Heart left ventricle (tissue), 16 donors: ENCODE measurements at places on chromosomes 6 and 20. TPM values are rescaled to one million over a fixed set of nuclear protein-coding genes. Genes with fewer than 3 reads are reported as not detected.
A peak's percentile ranks its signal among the peaks of the same experiment; 100 is the strongest.

DNA sequence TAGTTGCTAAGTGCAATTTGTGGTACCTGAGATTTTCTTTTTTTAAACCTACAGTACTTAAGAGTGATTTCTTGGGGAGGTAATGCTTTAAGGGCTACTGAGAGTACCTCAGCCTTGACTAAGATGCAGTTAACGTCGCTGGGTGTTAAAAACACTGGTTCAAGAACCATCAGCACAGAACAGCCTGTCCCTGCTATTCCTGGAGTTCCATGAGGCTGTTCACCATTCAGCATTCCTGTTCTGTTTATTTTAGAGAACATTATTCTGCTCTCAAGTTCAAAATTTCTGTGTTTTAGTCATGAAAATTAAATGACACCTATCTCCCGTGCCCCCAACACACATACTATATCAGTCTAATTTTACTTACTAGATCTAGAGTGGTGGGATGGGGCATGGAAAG lies 1.7 kb upstream of the PRELID3B start:
- peak overlapping the region; percentile 79 for H3K27ac ChIP-seq
- H3K4me1 ChIP-seq: peaks cover 14% of the 10 kb centered on the region
- H3K27me3 ChIP-seq: no peaks in the 10 kb centered on the region

DNA sequence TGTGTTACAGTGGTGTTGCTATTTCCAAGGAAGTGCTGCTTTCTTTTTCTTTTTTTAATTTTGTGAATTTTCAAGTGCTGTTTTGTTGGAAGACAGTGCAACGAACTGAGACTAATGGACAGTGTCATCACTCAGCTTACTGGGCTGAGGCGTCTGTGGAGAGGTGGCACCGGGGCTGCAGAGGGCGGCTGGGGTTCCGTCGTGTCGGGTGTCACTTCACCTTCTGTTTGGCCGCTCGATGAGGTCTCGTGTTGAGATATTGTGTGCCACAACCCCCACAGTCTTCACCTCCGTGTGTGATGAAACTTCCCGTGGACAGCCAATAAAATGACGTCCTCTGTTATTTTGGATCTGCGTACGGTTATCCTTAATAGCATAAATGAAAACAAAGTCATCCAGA lies 149.4 kb upstream of the SNX9 start:
- no peaks in the 10 kb centered on the region for H3K36me3 ChIP-seq
- no peaks in the 10 kb centered on the region for H3K27me3 ChIP-seq
- no peak overlapping the region for H3K27ac ChIP-seq
- no peak for DNase-seq

DNA sequence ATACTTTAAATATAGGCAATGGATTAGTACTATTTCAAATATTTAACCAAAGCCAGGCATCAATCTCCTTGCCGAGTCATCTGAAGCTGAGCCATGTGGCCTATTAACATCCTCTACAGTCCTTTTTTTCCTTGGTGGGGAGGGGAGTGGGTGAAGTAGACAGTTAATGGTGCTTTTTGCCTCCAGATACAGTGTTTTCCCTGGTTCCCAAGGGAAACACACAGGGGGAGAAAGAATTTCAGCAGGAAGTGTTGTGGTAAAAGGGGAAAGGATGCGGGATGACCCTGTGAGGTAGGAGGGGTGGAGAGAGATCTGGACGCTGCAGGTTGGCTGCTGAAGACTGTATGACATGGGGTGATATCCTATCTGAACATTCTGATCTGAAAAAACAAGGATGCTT lies 9.6 kb downstream of the CLDN20 start:
- no peaks in the 10 kb centered on the region for H3K27me3 ChIP-seq
- no peak for DNase-seq
- no peaks in the 10 kb centered on the region for H3K36me3 ChIP-seq
- H3K4me1 ChIP-seq: peaks cover 5% of the 10 kb centered on the region
- no peak overlapping the region for H3K4me3 ChIP-seq
- peak overlapping the region; percentile 17 for H3K27ac ChIP-seq

DNA sequence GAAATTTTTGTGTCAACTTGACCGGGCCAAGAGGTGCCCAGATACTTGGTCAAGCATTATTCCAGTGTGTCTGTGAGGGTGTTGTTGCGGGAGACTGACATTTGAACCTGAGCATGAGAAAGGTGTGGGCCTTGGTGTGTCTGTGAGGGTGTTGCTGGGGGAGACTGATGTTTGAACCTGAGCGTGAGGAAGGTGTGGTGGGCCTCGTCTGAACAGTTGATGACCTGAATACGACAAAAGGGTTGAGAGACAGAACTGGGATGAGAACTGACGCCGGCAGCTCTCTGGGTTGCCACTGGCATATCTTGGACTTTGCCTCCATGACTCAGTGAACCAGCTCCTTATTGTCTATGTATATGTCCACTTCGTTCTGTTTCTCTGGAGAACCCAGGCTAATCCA lies 240.5 kb downstream of the ERMARD start:
- H3K27me3 ChIP-seq: no peaks in the 10 kb centered on the region
- H3K36me3 ChIP-seq: no peaks in the 10 kb centered on the region
- H3K27ac ChIP-seq: no peak overlapping the region
- no peak overlapping the region for H3K4me3 ChIP-seq

DNA sequence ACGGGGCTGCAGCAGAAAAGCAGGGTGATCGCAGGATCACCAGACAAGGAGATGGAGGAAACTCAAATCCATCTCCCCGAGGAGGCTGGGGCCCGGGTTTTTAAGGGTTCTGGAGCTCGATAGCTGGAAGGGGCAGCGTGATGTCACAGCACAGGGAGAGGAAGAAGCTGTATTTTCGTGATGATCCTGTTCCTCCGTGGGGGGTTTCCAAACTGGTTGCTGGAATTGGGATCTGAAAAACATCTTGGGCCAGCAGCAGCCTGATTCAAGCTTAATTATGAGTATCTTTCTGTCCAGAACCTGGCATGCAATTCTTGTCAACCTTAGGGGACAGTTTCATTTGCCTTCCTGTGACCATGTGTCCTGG lies 4.1 kb downstream of the CST7 start:
- H3K36me3 ChIP-seq: peaks cover 5% of the 10 kb centered on the region
- H3K27ac ChIP-seq: no peak overlapping the region
- no peaks in the 10 kb centered on the region for H3K4me1 ChIP-seq
- H3K27me3 ChIP-seq: no peaks in the 10 kb centered on the region
- H3K4me3 ChIP-seq: no peak overlapping the region
- DNase-seq: no peak

GRCh38 chr6:30591008-30591407 lies 19.8 kb downstream of the ABCF1 start:
- H3K27ac ChIP-seq: no peak overlapping the region
- no peaks in the 10 kb centered on the region for H3K27me3 ChIP-seq
- peaks cover 77% of the 10 kb centered on the region for H3K36me3 ChIP-seq
- no peaks in the 10 kb centered on the region for H3K4me1 ChIP-seq
- H3K4me3 ChIP-seq: no peak overlapping the region

- peaks cover 37% of the 10 kb centered on the region for H3K4me1 ChIP-seq
- H3K4me3 ChIP-seq: no peak overlapping the region
- H3K27me3 ChIP-seq: no peaks in the 10 kb centered on the region
Measured at GRCh38 chr20:57450931-57451330, 59.7 kb downstream of the RBM38 start.

DNA sequence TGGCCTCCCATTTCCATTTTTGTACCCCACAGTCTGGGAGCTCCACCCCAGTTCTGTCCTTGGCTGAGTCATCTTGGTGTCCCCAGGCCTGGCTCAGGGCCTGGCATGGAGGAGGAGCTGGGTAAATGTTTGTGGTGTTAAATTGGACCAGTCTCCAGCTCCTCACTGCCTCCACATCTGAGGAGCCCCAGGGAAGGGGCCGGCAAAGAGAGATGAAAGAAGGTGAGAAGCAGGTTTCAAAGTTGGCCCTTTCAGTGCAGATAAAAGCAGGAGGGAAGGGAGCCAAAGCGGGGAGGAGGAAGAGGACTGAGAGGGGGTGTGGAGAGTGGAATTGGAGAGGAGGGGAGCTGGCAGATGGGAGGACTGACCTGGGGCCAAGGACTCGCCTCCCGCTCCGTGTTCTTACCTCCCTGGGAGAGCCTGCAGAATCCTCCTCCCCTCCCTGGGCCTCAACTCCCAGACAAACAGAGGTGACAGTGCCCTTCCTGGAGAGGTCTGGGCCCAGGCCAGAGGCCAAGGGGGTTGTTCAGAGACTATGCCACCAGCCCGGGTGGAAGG lies 89.0 kb downstream of the CD40 start:
- no peak for DNase-seq
- H3K36me3 ChIP-seq: no peaks in the 10 kb centered on the region
- peaks cover 28% of the 10 kb centered on the region for H3K27me3 ChIP-seq
- H3K4me3 ChIP-seq: no peak overlapping the region

Gene TGM3
- total RNA-seq: not detected

Gene PTCRA
- total RNA-seq: 1.7 TPM

Gene ARMH2
- total RNA-seq: not detected

DNA sequence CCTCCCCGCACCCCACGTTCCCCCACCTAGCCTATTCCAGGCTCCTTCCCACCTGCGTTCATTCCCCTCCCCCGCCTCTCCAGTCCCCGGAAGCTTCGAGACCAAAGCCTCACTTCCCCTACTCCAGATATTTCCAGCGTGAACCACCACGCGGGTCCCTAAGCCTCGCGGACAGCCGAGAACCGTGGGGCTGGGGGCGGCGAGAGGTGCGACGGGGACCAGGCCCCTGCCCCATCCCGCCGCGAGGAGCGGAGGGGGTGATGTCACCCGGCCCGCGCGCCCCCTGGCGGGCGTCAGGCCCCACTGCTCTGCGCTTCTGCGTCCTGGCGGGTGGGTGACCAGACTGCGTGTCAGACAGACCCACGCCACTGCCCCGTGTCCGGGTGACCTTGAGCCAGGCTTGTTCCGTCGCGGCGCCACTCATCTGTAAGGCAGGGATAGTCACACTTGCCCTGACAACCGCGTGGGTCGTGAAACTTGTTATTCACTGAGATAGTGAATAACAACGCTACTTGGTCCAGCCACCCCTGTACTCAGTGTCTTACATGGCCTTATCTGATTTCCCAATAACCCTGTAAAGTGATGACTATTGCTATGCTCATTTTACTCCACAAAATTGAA lies 9.0 kb upstream of the HSP90AB1 start:
- peaks cover 15% of the 10 kb centered on the region for H3K36me3 ChIP-seq
- H3K4me3 ChIP-seq: peak overlapping the region; percentile 70
- DNase-seq: peak; percentile 91
- H3K27me3 ChIP-seq: no peaks in the 10 kb centered on the region

Gene CRISP3
- total RNA-seq: not detected

- H3K4me3 ChIP-seq: no peak overlapping the region
- H3K27me3 ChIP-seq: no peaks in the 10 kb centered on the region
- H3K27ac ChIP-seq: no peak overlapping the region
- H3K4me1 ChIP-seq: no peaks in the 10 kb centered on the region
- H3K36me3 ChIP-seq: peaks cover 76% of the 10 kb centered on the region
Measured at GRCh38 chr6:18171871-18172270, 16.6 kb downstream of the KDM1B start.

Gene CEP250
- 11.6 TPM for total RNA-seq

Gene DDX39B
- total RNA-seq: 122 TPM

DNA sequence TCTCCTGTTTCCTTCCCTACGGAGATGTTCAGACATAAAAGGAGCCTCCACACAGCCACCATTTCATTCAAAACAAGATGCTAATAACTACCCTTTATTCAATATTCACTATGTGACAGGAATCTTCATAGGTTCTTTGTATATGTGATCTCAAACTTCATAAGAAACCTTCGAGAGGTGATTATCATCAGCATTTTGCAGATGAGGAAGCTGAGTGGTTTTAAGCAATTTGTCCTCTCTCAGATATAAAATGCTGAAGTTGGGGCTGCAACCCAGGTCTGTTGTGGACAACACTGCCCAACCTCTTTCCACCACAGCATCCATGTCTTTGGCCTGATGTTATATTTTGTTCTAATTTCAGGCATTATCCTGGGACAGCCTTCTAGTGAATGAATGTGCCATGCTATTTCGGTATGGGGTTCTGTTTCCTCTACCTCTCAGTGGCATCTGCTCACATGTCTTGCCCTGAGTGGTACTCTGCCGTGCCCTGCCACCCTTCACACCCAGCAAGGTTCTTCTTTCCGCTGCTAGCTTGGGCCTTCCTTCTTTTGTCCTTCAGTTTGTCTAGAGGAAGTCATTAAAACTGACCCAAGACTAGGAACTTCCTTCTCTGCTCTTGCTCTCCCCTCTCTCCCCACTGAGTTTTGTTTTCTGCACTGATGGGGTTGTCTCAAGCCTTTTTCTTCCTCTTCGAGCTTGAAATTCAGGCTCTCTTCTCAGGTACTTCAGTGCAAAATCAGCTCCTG lies 300.9 kb upstream of the PRDM1 start:
- no peaks in the 10 kb centered on the region for H3K27me3 ChIP-seq
- H3K4me3 ChIP-seq: no peak overlapping the region
- no peak overlapping the region for H3K27ac ChIP-seq
- no peaks in the 10 kb centered on the region for H3K36me3 ChIP-seq

DNA sequence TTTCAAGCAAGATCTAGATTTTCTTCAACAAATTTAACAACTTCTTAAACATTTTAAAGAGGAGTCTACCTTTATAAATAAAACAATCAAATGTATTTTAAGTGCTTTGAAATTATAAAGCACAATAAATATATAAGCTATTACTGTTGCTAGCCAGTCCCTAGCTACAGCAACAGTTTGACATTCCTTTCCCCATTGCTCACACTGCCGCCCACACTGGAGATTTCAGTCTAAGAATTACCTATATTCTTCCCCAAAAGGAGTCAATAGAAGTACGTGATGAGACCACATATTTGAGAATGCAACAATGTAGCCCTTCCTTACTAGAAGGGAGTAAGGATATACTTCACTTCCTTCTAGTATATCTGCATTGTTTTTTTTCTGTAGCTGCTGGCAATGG lies 65.3 kb upstream of the RNF146 start:
- DNase-seq: no peak
- H3K27me3 ChIP-seq: no peaks in the 10 kb centered on the region
- no peak overlapping the region for H3K27ac ChIP-seq
- no peaks in the 10 kb centered on the region for H3K36me3 ChIP-seq
- no peak overlapping the region for H3K4me3 ChIP-seq
- H3K4me1 ChIP-seq: no peaks in the 10 kb centered on the region

Gene LGSN
- not detected for total RNA-seq

Gene POM121L2
- not detected for total RNA-seq

GRCh38 chr6:126432564-126432963 lies 92.6 kb downstream of the CENPW start:
- H3K27me3 ChIP-seq: no peaks in the 10 kb centered on the region
- no peak for DNase-seq
- no peak overlapping the region for H3K4me3 ChIP-seq
- H3K27ac ChIP-seq: no peak overlapping the region
- no peaks in the 10 kb centered on the region for H3K4me1 ChIP-seq

DNA sequence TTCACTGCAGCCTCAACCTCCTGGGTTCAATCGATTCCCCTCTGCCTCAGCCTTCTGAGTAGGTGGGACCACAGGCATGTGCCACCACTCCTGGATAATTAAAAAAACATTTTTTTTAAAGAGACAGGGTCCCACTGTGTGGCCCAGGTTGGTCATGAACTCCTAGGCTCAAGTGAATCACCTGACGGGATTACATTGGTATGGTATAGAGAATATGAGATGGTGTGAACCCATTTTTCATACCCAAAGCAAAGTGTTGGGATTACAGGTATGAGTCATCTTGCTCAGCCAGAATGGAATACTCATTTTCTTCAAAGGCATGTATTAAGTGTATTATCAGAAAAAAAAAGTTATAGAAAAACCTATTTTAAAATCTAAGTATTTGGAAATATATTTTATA lies 114.2 kb downstream of the AHI1 start:
- DNase-seq: no peak
- H3K27me3 ChIP-seq: no peaks in the 10 kb centered on the region
- H3K4me1 ChIP-seq: no peaks in the 10 kb centered on the region
- H3K4me3 ChIP-seq: no peak overlapping the region

- no peaks in the 10 kb centered on the region for H3K4me1 ChIP-seq
- H3K27ac ChIP-seq: no peak overlapping the region
- no peaks in the 10 kb centered on the region for H3K36me3 ChIP-seq
- H3K27me3 ChIP-seq: no peaks in the 10 kb centered on the region
Measured at GRCh38 chr6:106959985-106960384, 14.5 kb downstream of the CD24 start.
